Cardiac fibroblast (primary cell): ENCODE measurements at places on chromosomes 1 and 21.

GRCh38 chr1:228280106-228280901, 72.5 kb downstream of the OBSCN start:
- no peak for DNase-seq

GRCh38 chr1:220970311-220970710, 91.1 kb downstream of the HLX start:
- DNase-seq: peak; percentile 61

DNA sequence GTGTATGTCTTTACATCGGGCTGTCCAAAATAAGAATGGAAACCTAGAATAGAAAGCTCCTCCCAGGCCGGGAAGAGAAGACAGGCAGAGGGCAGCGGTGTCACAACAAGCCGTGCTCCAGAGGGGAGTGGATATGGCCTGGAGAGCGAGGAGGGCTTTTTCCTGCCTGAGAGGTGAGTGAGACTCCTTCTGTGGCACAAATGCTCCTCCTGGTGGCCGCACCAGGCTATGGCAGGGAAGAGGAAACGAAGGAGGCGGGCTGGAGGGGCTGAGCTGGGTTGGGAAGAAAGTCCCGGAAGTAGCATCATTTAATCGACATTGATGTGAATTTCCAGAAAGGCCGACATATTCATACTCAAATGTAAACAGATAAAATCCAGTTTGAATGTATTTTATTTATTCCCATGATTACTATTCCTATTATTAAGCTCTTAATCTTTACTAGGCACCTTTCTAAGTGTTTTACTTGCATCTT, 54.7 kb downstream of the MEF2D start:
- peak; percentile 86 for DNase-seq

- peak; percentile 55 for DNase-seq
Observed at GRCh38 chr1:93056214-93056613, 22.9 kb upstream of the MTF2 start.

- DNase-seq: no peak
Observed at GRCh38 chr1:12069623-12070244, 6.6 kb downstream of the TNFRSF8 start.

DNA sequence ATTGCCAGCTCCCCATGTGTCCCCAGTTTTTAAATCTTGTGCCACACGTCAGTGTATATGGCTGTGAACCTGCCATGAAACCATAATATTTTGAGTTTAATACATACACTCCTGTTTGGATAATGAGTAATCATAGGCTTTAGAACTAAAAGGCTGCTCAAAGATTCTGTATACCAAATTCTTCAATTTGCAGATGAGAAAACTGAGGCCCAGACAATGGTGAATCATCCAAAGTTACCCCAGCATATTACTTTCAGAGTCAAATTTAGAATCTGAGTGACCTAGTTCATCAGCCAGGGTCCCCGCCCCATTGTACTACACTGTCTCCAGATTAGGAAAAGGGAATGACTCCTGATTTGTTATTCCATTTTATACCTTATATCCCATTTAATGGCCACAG, 224.6 kb downstream of the FGGY start:
- DNase-seq: no peak

DNA sequence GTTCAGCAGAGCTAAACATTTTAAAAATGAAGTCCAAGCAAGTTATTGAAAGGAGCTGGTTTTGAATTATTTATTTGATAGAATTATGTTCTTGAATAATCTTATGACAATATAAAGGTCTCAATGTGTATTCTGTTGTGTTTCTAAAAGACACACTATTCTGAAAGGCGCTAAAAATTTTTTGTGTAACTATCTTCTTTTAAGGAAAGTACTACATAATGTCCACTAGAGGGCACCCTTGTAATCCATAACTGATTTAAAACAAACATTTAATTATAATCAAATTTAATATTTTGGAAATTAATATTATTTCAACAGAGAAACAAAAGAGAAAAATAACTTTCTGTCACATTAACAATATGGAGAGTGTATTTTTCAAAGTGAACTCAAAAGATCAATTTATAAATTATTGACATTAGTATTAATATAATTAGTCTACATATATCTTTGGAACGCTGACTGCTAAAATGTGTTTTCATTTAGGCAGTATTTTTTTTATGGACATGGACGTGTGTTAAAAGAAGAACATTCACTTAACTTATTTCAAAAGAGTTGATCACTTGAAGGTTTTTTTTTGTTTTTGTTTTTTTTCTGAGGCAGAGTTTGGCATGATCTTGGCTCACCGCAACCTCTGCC, 248.4 kb downstream of the DENND1B start:
- DNase-seq: peak; percentile 60

DNA sequence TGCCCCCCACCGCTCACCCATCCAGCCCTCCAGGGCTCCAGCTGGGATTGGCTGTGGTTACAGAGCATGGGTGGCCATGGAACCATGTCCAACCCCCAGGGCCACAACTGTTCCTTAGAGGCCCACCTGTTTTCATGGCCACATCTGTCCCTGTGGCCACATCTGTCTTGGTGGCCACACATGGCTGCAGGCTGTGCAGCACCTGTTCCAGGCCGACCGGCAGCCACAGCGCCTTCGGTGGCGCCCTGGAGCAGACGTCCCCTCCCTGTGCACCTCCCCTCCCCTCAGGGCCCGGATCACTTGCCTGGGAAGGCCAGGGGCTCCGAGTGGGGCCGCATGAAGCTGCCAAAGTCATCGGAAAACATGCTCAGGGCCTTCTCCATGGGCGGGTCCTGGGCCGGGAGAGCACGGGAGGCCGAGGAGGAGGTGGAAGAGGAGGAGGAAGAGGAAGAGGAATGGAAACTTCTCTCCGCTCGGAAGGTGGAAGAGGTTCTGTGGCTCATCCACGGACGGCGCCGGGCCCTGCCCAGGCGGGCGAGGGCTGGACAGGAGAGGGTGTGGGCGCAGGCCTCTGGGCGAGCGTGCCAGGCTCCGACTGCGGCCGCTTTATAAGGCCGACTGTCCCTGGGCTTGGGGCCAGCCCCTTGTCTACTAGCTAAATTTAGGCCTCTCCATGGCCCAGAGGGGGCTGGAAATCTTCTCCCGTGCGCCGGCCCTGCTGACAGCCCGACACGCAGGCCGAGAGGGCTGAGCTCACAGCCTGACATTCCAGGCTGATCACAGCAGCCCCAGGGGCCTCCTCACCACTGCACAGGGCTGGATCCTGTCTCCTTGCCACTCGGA, at the start of gene HSPB7:
Gene HSPB7 (minus strand): TSS at position 583 of the 843 bp plus-strand sequence. CDS start 80 bp downstream, at position 503.
- DNase-seq: peak; percentile 94

DNA sequence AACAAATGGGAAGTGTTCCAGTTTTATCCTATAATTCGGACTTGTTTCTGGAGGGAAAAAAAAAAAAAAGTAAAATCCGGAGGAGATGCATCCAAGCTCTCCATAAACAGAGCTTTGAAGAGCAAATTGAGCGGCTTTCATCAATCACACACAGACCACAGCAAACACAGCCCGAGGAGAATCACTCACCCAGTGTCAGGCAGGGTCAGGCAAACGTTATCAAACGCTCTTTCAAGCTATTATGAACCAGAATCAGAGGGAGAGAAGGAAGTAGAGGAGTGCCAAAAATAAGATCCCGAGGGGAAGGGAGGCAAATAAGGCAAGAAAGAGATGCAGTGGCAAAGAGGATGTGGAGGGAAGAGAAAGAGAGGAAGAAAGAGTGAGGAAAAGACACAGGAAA, 188.3 kb upstream of the CAMK1G start:
- DNase-seq: no peak

- DNase-seq: no peak
Observed at GRCh38 chr1:240695416-240695815, 83.5 kb upstream of the GREM2 start.

GRCh38 chr1:17795836-17796645, 40.9 kb downstream of the ACTL8 start:
- DNase-seq: no peak

- no peak for DNase-seq
Observed at GRCh38 chr1:221989741-221990140, 247.9 kb upstream of the DUSP10 start.

DNA sequence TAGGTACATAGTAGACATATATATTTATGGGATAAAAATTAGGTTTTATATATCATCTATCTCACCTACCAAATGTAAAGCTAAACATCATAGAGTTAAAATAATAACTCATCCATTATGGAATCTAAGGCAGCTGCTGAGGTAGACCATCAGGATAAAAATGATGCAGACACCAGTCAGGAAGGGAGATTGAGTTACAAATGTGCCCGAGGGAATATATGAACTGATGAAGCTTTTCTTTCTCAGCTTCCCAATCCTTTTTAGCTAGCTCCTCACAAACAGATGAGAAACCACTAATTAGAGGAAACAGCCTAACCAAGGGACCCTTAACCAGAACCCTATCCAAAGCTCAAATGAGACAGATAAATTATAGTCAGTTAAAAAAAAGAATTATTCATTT, 20.9 kb downstream of the TTLL7 start:
- no peak for DNase-seq

GRCh38 chr1:30787856-30788495, 30.4 kb upstream of the LAPTM5 start:
- DNase-seq: no peak

GRCh38 chr1:223135176-223135942, 7.7 kb downstream of the TLR5 start:
- DNase-seq: peak; percentile 68

GRCh38 chr1:232393010-232393409, 236.9 kb downstream of the SIPA1L2 start:
- peak; percentile 9 for DNase-seq

GRCh38 chr1:14413819-14414490, 184.5 kb upstream of the KAZN start:
- peak; percentile 71 for DNase-seq

DNA sequence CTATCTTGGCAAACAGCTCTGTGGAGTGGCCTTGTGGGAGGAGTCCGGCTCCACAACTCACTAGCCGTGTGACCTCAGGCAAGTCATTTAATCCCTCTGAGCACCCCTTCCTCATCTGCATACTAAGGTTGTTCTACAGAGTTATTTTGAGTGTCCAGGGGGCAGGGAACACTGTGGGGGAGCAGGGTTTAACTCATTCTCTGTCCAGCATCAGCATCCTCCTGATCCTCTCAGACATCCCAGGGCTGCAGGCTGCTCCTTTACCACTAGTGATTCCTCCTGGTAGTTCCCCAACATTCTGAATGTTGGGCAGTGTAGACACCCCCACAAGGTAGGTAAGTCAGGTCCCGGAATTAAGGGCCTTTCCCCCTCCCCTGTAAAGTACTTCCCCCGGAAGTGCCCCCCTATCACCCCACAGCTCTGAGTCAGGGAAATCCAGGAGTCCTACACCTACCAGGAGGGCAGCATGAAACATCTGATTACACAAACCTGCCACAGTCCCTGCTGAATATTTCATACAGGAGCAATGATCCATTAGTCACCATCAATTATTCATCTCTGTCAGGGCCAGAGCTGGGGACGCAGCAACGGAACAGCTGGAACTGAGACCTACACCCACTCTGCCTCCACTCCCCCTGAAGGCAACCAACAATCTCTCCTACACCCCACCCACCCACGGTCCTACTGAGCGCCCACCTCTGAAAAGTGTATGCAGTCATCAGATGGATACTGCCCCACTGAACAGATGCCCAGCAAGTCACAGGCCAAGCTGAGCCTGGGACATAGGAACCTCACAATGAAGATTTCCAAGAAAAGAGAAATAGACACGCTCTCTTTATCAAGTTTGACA, 20.5 kb downstream of the SYT2 start:
- no peak for DNase-seq

- no peak for DNase-seq
Observed at GRCh38 chr1:177753655-177754054, 216.2 kb downstream of the SEC16B start.

GRCh38 chr1:247961791-247962190, 3.2 kb upstream of the OR2AK2 start:
- no peak for DNase-seq

DNA sequence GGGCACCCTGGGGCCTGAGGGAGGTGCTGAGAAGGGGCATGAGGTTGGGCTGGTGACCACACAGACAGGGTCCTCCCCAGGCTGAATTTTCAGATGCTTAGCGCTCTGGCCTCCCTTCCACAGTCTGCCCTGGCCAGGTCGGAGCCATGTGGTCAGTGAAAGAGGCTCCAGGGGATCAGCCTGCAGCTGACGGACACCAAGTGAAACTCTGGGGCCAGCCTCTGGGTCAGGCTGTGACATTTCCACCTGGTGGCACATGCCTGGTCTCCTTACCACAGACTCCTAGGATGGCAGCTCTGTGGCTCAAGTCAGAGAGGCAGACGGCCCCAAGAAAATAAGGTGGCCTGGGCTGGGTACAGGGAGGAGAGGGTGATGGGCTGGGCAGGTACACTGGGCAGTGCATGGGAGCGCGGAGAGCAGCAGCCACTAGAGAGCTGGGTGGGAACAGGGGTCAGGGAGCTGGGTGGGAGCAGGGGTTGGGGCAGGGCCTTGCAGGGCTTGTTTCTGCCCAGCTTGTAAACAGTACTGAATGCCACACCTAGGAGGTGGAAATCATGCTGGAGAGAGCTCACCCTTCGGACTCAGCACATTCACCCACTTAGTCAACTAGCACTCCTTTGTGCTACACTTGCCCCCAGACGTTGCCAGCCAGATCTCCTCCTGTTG, 20.7 kb upstream of the ADARB1 start:
- no peak for DNase-seq

DNA sequence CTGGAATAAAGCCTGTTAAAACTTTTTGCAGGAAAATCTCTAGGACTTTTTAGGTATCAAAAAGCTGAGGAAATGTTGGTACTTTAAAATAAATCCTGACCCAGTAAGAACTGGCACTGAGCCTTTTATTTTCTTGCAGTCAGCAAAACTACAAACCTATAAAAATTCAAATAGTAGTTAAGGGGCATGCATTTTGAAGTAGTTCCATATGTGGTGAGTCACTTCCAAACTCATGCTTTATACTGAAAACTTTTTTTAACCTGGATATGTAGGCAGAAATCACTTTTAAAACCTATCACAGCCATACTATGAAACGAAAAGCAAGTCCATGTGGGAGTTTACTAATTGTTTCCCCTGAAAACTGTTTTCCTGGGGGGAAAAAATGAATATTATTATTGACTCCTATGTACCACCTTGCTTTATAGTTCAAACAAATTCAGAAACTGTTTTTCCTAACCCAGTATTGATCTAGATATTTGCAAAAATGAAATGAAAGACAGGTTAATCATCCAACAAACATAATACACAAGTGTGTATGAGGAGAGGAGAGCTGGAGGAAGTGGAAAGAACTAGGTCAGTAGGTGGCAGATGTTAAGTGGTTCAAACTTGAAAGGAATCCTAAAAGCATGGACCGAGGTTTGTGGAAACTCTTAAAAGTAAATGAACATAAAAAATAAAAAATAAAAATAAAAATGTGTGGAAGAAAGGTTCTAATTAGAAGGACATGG, 30.5 kb downstream of the NRIP1 start:
- peak; percentile 55 for DNase-seq

DNA sequence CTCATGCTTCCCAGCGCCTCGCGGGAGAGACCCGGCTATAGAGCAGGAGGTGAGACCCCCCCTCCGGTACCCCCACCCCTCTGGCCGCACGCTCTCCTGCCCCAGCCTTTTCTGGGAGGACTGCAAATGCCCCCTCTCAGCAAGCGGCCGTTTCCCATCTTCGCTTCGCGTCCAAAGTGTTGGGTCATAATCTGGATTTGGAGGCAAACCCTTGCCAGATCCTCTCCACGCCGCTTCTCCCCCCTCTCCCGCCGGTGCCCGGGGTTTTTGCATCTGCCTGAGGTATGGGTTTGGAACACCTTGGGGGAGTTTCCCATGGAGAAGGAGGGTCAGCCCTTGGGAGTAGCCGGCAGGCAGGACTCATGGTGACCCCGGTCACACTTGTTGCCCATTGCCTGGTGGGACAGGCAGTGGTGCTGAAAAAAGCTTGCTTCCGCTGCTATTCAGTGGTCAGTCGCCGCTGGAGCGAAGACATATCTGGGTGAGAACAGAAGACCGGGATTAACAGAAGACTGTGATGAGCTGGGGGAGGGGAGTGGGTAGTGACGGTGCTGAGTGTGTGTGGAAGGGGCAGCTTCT, 935 bp downstream of the KCNK2 start:
- peak; percentile 25 for DNase-seq
